ENCODE measurements at places on chromosomes 11 and 22.

DNA sequence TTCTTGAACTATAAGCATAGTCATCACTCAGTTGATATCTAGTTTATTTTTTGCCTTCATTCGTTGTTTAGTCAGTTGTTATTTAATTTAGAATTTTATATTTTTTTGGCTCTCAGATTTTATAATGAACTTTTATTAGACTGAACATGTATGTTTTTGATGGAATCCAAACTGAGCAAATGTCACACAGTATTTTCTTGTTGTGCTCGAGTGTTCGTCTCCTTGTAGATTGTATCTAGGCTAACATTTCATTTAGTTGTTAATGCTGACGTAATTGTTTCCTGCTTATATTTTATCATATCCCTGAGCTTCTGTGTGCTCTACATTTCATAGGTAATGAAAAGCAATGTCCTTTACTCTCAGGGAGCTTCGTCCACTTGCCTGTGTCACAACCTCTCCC is 286.2 kb downstream of the TMEM135 start:
- H3K27ac ChIP-seq, result no peak overlapping the region
- H3K36me3 ChIP-seq, result peaks cover 19% of the 10 kb centered on the region
- no peaks in the 10 kb centered on the region for H3K27me3 ChIP-seq
- no peaks in the 10 kb centered on the region for H3K4me1 ChIP-seq

DNA sequence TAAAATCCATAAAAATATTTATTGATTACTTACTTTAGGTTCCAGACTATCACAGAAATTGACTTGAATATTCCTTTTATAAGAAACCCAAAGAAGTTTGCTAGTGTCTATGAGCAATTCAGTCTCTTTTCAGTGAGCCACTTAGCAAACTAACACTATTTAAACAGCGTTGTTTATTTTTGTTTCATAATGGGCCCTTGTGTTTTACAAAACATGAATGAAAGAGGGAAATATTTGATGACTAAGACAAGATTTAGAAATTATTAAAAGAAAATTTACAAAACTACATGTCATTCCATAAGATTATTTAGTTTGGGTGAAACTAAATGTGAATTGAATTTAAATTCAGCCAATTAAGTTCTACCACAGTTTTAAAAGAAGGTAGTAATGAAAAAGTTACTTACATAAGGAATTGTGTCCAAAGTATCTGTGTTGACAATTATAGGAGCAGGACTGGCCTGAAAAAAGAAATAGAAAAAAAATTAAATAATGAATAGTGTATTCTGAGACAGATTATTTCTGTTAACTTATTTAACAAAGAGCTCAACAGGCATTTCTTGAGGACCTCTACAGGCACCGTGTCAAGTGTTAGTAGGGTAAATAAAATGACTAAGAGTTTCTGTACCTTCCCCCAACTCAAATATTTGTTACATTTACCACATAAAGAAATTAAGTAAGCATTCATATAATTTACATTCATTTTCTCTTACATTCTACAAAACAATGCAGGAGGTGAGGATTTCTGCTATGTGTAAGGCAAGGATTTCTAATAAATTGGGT is 964.9 kb upstream of the CCDC90B start:
- H3K36me3 ChIP-seq, result no peaks in the 10 kb centered on the region
- no peak for DNase-seq
- H3K27ac ChIP-seq, result no peak overlapping the region
- no peaks in the 10 kb centered on the region for H3K4me1 ChIP-seq
- H3K4me3 ChIP-seq, result no peak overlapping the region

DNA sequence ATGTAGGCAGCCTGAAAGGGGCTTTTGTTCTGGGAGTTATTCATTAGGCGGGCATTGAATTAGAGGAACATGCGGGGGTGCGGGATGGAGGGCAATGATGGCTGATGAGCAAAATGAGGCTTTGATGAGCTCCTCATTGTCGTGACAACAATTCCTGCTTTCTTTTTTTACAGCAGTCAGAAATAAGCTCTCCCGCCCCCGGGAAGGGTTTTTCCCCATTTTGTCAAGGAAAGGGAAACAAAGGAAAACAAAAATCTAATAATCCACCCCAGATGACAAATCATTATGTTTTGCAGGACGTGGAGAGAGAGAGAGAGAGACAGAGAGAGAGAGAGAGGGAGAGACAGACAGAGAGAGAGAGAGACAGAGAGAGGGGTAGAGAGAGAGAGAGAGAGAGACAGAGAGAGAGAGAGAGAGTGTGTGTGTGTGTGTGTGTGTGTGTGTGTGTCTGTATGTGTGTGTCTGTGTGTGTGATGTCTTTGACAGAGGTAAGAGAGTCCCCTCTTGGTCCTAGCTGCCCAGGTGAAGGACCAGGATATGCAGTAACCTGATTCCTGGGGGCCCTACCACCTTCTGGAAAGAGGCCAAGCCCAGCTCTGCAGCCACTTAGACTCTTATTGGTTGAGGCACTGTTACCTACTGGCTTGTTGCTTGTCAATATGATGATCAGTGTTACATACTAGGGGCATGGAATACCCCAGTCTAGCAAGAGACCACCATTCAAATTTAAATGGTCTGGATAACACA is 46.7 kb upstream of the PARVA start:
- H3K27ac ChIP-seq, result no peak overlapping the region
- H3K36me3 ChIP-seq, result no peaks in the 10 kb centered on the region
- H3K4me3 ChIP-seq, result no peak overlapping the region
- H3K4me1 ChIP-seq, result peaks cover 5% of the 10 kb centered on the region
- DNase-seq, result no peak

GRCh38 chr22:20116376-20116950 is 559 bp downstream of the RANBP1 start:
- H3K36me3 ChIP-seq, result peaks cover 30% of the 10 kb centered on the region
- DNase-seq, result no peak

- H3K27ac ChIP-seq, result no peak overlapping the region
- peaks cover 55% of the 10 kb centered on the region for H3K4me1 ChIP-seq
- no peak for DNase-seq
- no peaks in the 10 kb centered on the region for H3K36me3 ChIP-seq
- peak overlapping the region; percentile 62 for H3K4me3 ChIP-seq
- H3K27me3 ChIP-seq, result no peaks in the 10 kb centered on the region
Measured at GRCh38 chr11:47863189-47863897, 15.2 kb upstream of the NUP160 start.

Data from naive thymus-derived CD8-positive, alpha-beta T cell (primary cell).